Uterus (tissue), 4 donors: ENCODE measurements at places on chromosomes 5 and 9. TPM values are rescaled to one million over a fixed set of nuclear protein-coding genes. Genes with fewer than 3 reads are reported as not detected.

DNA sequence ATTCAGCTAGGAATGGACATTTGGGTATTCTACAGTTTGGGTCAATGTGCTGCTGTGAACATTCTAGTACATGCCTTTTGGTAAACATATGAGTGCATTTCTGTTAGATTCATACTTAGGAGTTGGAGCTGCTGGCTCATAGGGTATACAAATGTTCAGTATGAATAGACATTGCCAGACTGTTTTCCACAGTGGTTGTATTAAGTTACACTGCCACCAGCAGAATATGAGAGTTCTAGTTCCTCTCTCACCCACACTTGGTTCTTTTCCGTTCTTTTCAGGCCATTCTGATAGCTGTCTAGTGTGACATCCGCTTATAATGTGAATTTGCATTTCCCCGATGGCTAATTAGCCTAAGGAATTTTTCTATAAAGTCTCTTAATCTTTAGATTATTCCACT is 25.0 kb downstream of the STOM start:
- H3K27ac ChIP-seq = no peak overlapping the region
- no peaks in the 10 kb centered on the region for H3K36me3 ChIP-seq
- DNase-seq = no peak
- H3K4me3 ChIP-seq = no peak overlapping the region
- H3K4me1 ChIP-seq = no peaks in the 10 kb centered on the region

DNA sequence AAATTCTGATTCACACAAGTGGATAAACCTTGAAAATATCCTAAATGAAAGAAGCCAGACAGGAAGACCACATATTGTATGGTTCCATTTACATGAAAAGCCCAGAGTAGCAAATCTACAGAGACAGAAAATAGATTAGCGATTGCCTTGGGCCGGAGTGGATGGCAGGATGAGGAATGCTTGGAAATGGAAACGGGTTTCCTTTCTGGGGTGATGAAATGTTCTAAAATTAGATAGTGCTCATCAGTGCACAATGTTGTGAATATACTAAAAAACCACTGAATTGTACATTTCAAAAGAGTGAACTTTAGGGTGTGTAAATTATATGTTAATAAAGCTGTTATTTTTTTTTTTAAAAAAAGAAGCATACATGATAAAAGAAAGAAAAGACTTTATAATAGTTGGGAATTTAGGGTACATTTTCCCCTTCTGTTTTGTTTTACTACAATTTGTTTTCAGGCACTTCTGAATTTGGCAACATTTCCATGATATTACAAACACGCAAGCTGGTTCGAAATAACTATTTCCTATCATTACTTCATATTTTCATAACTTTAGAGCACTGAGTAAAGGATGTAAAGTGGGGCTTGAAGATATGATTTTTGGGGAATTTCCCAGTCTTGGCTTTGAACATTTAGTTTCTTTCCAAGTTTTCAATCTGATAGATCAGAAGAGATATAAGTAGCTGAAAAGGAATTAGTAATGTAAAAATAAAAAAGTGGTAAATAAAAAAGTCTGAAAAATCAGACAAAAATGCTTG is 23.9 kb downstream of the SLC35A4 start:
- peak overlapping the region; percentile 57 for H3K27ac ChIP-seq
- H3K4me1 ChIP-seq = no peaks in the 10 kb centered on the region

- no peak overlapping the region for H3K27ac ChIP-seq
- no peaks in the 10 kb centered on the region for H3K4me1 ChIP-seq
- no peaks in the 10 kb centered on the region for H3K36me3 ChIP-seq
- no peak overlapping the region for H3K4me3 ChIP-seq
- no peaks in the 10 kb centered on the region for H3K27me3 ChIP-seq
- DNase-seq = no peak
Observed at GRCh38 chr5:98128271-98128670, 645.2 kb upstream of the RGMB start.

DNA sequence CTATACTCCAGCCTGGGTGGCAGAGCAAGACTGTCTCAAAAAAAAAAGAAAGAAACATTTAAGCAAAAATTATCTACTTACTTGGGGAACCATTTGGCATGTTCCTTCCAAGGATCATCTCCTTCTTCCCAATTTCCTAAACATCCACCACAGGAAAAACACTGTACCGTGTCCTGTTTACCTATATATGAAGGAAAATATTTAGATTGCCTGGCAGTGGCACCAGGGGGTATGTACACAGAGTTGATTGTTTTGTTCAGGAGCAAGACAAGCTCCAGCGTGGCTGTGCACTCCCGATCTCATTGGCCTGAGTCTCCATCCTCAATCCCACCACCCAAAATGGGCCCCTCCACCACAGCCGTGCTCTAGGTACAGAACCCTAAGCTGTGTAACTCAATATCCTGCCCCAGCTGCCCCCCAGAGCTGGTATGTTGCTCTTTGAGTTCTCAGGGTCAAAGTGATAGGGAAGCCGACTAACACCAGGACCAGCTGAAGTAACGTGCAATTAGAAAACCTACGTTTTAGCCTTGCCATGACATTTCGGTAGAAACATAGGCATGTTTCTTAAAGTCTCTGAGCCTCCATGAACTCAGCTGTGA is 13.8 kb downstream of the NAIP start:
- H3K4me1 ChIP-seq = no peaks in the 10 kb centered on the region
- H3K4me3 ChIP-seq = no peak overlapping the region
- H3K36me3 ChIP-seq = no peaks in the 10 kb centered on the region
- no peak for DNase-seq
- H3K27me3 ChIP-seq = no peaks in the 10 kb centered on the region

Gene AJM1
- total RNA-seq = not detected

Gene SPEF2
- 3.3 TPM for total RNA-seq

DNA sequence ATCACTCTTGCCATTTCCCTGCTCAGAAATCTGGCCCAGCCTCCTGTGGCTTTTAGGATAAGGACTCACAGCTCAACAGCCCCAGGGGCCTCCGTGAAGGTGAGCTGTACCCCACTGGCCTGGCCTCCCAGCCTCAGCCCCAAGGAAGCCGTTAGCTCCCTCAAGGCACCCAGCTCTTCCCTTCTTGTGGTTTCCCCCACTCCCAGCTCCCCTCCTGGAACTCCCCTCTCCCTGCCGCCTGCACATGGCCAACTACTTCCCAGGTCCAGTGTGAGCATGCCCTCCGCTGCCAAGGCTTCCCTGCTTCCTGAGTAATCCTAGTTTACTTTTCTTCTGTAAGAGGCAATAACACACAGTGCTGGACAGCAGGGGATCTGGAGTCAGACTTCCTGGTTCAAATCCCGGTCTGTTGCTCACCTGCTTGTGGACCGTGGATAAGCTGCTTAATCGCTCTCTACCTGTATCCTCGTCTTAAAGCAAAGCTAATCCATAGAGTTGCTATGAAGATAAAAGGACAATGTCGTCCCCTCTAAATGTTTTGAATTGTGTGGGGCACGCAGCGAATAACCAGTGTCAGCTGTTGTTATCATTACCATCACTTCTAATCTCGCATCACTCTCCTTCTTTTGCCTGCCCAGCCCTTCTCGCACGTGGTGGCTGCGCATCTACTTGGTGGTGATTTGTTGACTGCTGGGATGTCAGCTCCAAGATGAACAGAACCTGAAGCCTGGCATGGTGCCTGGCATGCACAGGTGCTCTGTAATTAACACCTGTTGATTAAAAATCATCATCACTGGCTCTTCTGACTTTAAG is 86.6 kb downstream of the C5orf15 start:
- no peaks in the 10 kb centered on the region for H3K27me3 ChIP-seq
- no peak overlapping the region for H3K4me3 ChIP-seq
- H3K36me3 ChIP-seq = no peaks in the 10 kb centered on the region
- no peak for DNase-seq
- H3K4me1 ChIP-seq = no peaks in the 10 kb centered on the region

Gene RNF44
- total RNA-seq = 11.3 TPM

- no peak for DNase-seq
- H3K36me3 ChIP-seq = no peaks in the 10 kb centered on the region
- no peak overlapping the region for H3K4me3 ChIP-seq
- no peaks in the 10 kb centered on the region for H3K4me1 ChIP-seq
Observed at GRCh38 chr5:106873568-106873967, 797.2 kb downstream of the EFNA5 start.

Gene TOR4A
- 11.8 TPM for total RNA-seq

DNA sequence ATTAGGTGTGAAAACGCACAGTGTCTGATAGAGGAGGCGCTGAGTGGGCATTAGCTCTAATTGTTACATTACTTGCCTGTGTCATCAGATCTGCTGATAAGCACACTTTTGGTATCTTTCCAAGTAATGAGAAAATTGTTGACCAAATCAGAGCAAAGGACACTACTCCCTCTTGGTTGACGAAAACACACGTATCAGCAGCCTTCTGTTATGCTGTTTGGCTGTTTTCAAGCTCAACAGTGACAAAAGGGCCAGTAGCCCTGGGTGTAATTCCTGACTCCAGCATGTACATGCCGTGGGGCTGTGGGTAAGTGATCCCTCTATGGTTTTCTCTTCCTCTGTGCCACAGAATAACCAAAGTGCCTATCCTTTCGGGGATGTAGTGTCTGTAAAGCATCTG is 151.4 kb downstream of the AUH start:
- no peaks in the 10 kb centered on the region for H3K36me3 ChIP-seq
- DNase-seq = no peak
- no peaks in the 10 kb centered on the region for H3K27me3 ChIP-seq
- no peaks in the 10 kb centered on the region for H3K4me1 ChIP-seq
- peak overlapping the region; percentile 74 for H3K27ac ChIP-seq

DNA sequence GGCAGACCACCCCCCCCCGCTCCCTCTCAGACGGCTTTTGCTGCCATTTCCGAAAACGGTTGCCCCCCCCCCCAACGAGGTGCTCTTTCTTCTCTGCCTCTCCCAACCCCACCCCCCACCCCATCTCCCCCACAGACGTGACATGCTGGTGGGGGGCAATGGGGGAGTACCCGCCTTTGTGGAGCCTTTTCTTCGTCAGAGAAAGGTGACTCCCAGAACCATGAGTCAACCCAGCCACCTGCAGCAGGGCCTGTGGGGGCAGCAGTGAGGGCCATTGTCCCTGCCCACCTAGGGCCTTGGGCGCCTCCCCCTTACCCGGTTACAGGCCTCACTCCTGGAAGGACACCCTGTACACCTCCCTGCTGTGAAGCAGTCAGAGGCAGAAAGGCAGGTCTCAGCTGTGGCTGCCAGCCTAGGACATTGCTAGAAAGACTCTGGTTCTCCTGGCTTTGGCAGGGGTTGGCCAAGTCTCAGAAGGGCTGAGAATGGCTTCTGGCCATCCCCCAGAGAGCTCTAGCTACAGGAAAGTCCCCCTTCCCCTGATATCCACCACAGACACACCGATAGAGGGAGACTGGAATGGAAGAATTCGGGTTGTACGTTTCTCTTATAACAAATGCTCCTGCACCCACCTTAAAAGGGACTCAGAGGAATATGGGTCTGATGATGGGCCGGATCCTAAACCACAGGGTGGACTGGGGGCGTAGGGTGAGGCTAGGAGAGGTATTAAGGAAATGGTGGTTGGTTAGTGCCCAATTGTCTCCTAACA is 2.2 kb downstream of the DNAJB5 start:
- no peak overlapping the region for H3K4me3 ChIP-seq
- peak; percentile 58 for DNase-seq
- peak overlapping the region; percentile 90 for H3K27ac ChIP-seq
- H3K4me1 ChIP-seq = peaks cover 31% of the 10 kb centered on the region

GRCh38 chr5:175797521-175798038 is 73.8 kb upstream of the CPLX2 start:
- H3K27ac ChIP-seq = no peak overlapping the region
- no peak for DNase-seq
- no peak overlapping the region for H3K4me3 ChIP-seq
- no peaks in the 10 kb centered on the region for H3K36me3 ChIP-seq

Gene ZBED3
- total RNA-seq = 2.6 TPM

Gene SPATA6L
- total RNA-seq = 13.6 TPM

DNA sequence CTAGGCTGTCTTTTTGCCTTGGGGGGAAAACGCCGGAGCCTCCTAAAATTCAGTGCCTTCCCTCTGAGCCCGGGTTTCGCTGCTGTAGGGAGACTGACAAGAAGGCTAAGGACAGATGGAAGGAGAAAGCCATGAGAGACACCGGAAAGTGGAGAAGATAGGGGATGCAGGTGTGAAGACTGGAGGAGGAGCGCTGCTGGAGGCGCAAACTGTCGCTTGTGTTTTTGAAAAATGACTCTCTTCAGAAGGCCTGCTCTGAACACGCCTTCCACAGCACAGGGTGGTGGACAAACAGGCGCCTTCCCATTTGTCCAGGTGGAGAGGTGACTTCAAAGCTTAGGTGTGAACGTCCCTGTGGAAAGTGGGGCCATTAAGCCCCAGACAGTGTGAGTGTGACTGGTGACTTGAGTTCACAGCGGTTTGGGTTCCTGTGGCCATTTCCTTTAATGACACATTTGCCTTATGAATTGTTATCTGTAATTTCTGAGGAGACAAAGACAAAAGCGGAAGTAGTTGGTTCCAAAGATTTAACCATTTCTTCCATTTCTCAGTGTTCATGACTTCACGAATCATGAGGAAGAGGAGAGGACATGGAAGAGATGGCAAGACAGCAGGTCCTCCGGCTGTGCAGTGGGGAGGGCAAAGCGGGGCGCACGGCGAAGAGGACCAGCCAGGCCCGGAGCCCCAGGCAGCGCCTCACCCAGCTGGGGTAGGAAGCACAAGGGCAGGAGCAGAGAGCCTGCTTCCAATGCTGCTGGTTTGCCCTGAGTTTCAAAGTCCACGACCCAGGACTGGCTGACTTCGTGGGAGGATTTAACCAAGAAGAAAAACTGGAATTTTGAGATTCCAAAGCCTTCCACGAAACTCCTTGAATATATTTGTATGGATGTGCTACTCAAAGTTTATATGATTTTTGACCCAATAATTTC is 27.8 kb upstream of the SEMA4D start:
- no peaks in the 10 kb centered on the region for H3K4me1 ChIP-seq
- no peaks in the 10 kb centered on the region for H3K27me3 ChIP-seq
- H3K4me3 ChIP-seq = no peak overlapping the region
- no peaks in the 10 kb centered on the region for H3K36me3 ChIP-seq

DNA sequence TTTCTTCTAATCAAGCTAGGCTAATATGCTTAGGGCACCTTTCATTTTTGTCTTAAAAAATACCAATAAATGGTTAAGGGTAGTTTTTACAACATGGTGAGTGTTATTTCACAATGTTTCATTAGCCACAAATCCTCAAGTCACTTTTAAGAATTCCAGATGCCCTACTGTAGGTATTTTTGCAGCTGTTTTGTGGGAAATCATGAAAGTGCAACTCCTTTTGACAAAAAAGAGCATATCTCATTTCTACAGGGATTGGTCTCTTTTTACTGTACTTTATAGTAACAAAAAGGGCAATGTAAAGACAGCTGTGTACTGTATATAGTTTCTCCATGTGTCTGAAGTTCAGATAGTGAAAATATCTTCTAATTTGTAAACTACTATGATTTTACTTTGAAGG is 28.3 kb upstream of the GAS1 start:
- H3K4me1 ChIP-seq = no peaks in the 10 kb centered on the region
- no peak overlapping the region for H3K27ac ChIP-seq
- DNase-seq = no peak
- no peaks in the 10 kb centered on the region for H3K36me3 ChIP-seq
- no peaks in the 10 kb centered on the region for H3K27me3 ChIP-seq
- H3K4me3 ChIP-seq = no peak overlapping the region

GRCh38 chr9:13432904-13433303 is 153.4 kb upstream of the MPDZ start:
- H3K27me3 ChIP-seq = no peaks in the 10 kb centered on the region
- no peaks in the 10 kb centered on the region for H3K4me1 ChIP-seq
- H3K27ac ChIP-seq = no peak overlapping the region

Gene BNIP1
- total RNA-seq = 9.8 TPM

- no peak overlapping the region for H3K4me3 ChIP-seq
- no peaks in the 10 kb centered on the region for H3K27me3 ChIP-seq
- no peaks in the 10 kb centered on the region for H3K36me3 ChIP-seq
- H3K27ac ChIP-seq = no peak overlapping the region
- no peaks in the 10 kb centered on the region for H3K4me1 ChIP-seq
- peak; percentile 37 for DNase-seq
Observed at GRCh38 chr9:126516936-126517832, 96.5 kb upstream of the LMX1B start.

Gene IFNK
- not detected for total RNA-seq
